Panc1 (cell line): ENCODE measurements at places on chromosomes 4 and X.

GRCh38 chr4:24644983-24645764 lies 60.8 kb upstream of the DHX15 start:
- H3K4me3 ChIP-seq: no peak overlapping the region
- H3K27me3 ChIP-seq: no peaks in the 10 kb centered on the region
- no peaks in the 10 kb centered on the region for H3K36me3 ChIP-seq
- no peak overlapping the region for H3K27ac ChIP-seq
- no peaks in the 10 kb centered on the region for H3K4me1 ChIP-seq

DNA sequence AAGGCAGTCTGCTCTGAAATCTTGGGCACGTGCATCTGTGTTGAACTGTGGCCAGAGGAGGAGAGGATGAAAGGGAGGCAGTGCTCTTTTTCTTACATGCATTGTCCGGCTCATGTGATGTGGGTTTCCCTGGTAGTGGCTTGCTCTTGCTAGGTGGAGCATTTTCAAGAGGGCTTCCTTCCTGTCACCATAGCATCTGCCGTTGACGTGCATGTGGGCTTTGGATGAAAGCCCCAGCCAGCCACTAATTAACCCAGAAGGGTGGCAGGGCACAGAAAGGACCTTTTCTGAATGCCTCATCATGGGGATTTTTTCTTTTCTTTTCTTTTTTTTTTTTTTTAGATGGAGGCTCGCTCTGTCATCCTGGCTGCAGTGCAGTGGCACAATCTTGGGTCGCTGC lies 121.3 kb downstream of the GPR143 start:
- no peaks in the 10 kb centered on the region for H3K36me3 ChIP-seq
- H3K4me1 ChIP-seq: no peaks in the 10 kb centered on the region
- no peaks in the 10 kb centered on the region for H3K27me3 ChIP-seq
- H3K27ac ChIP-seq: no peak overlapping the region
- no peak overlapping the region for H3K4me3 ChIP-seq
- no peak for DNase-seq

- no peaks in the 10 kb centered on the region for H3K27me3 ChIP-seq
- no peak for DNase-seq
- H3K4me3 ChIP-seq: no peak overlapping the region
- no peaks in the 10 kb centered on the region; the same call in 1 of the 2 replicates for H3K36me3 ChIP-seq
- no peaks in the 10 kb centered on the region for H3K4me1 ChIP-seq
Measured at GRCh38 chr4:76996445-76996844, 46.9 kb downstream of the SEPTIN11 start.

- no peak for DNase-seq
- H3K4me1 ChIP-seq: no peaks in the 10 kb centered on the region
- no peaks in the 10 kb centered on the region for H3K36me3 ChIP-seq
Measured at GRCh38 chr4:142316025-142316424, 530.1 kb downstream of the INPP4B start.

GRCh38 chr4:170226288-170226687 lies 136.5 kb upstream of the AADAT start:
- H3K4me1 ChIP-seq: no peaks in the 10 kb centered on the region
- no peak overlapping the region for H3K4me3 ChIP-seq
- H3K36me3 ChIP-seq: no peaks in the 10 kb centered on the region
- H3K27me3 ChIP-seq: no peaks in the 10 kb centered on the region
- no peak for DNase-seq

DNA sequence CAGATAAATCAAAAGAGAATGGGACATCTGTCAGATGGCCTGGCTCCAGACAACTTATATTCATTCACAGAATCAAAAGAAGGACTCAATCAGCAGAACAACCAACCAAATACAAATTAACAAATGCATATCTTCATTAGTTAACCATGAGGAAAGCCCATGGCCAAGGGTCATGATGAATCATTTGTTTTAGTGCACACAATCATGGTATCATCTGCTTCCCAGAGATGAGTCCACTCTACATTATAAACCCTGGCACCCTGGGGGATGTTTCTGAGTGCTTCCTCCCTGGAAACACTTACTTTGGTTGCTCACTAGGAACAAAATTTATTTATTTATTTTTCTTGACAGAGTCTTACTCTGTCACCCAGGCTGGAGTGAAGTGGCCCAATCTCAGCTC lies 453.3 kb upstream of the HS3ST1 start:
- H3K36me3 ChIP-seq: no peaks in the 10 kb centered on the region
- no peaks in the 10 kb centered on the region for H3K27me3 ChIP-seq
- H3K27ac ChIP-seq: no peak overlapping the region
- H3K4me1 ChIP-seq: no peaks in the 10 kb centered on the region

DNA sequence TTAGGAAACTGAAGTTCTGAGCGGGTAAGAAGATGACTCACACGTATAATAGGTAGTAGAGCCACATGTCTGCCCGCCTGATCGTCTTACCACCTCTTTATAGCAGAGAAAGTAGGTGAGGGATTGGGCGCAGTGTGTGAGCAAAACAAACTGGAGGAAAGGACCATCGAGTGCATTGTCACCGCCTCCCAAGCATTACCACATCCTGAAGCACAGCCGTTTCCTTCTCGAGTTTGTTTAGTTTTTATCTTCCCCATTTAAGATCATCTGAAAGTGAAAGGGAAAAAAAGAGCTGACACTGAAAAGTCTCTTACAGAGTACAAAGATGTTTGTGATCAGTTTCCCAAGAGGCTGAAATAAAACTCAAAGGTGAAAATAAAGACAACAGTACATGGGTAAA lies 14.8 kb downstream of the PDK3 start:
- no peaks in the 10 kb centered on the region for H3K4me1 ChIP-seq
- H3K27me3 ChIP-seq: no peaks in the 10 kb centered on the region
- H3K27ac ChIP-seq: no peak overlapping the region
- DNase-seq: no peak
- H3K36me3 ChIP-seq: no peaks in the 10 kb centered on the region

- H3K27ac ChIP-seq: no peak overlapping the region
- no peaks in the 10 kb centered on the region for H3K36me3 ChIP-seq
- DNase-seq: no peak
- H3K4me3 ChIP-seq: no peak overlapping the region
Measured at GRCh38 chr4:15366721-15367120, 61.1 kb upstream of the C1QTNF7 start.

- no peak overlapping the region for H3K27ac ChIP-seq
- H3K27me3 ChIP-seq: no peaks in the 10 kb centered on the region
- DNase-seq: no peak
- no peaks in the 10 kb centered on the region for H3K36me3 ChIP-seq
Measured at GRCh38 chrX:23202326-23202725, 132.3 kb upstream of the PTCHD1 start.

- no peaks in the 10 kb centered on the region for H3K27me3 ChIP-seq
- no peaks in the 10 kb centered on the region for H3K4me1 ChIP-seq
- no peak overlapping the region for H3K4me3 ChIP-seq
- no peak overlapping the region for H3K27ac ChIP-seq
- H3K36me3 ChIP-seq: no peaks in the 10 kb centered on the region
Measured at GRCh38 chrX:39439906-39440798, 638.9 kb downstream of the MID1IP1 start.

- H3K27ac ChIP-seq: no peak overlapping the region
- no peak for DNase-seq
- H3K27me3 ChIP-seq: no peaks in the 10 kb centered on the region
- H3K36me3 ChIP-seq: no peaks in the 10 kb centered on the region
- H3K4me1 ChIP-seq: no peaks in the 10 kb centered on the region
- H3K4me3 ChIP-seq: no peak overlapping the region
Measured at GRCh38 chr4:8117278-8117682, 41.3 kb downstream of the ABLIM2 start.

DNA sequence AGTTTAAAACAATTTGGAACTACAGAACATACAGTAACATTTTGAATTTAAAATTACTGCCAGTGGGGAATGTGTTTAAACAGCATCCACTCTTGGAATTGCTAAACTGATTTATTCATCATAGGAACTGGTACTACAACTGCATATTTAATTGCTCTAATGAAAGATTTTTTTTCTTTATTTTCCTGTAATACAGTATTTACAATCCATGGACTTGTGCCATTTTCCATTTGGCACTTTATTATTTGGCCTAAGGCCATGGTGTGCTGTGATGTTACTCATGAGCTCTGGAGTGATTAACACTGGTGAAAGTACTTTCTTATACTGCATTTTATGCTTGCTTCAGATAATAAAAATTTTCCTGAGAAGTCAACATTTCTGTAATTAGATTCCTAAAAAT lies 69.7 kb upstream of the NUDT6 start:
- H3K4me1 ChIP-seq: no peaks in the 10 kb centered on the region
- no peak overlapping the region for H3K27ac ChIP-seq
- DNase-seq: no peak
- H3K36me3 ChIP-seq: no peaks in the 10 kb centered on the region
